Breast epithelium (tissue), 4 donors: ENCODE measurements at places on chromosomes 6 and 20.

GRCh38 chr6:105609375-105609991 is 206.6 kb upstream of the PREP start:
- no peaks in the 10 kb centered on the region for H3K27me3 ChIP-seq
- H3K36me3 ChIP-seq, result no peaks in the 10 kb centered on the region
- H3K27ac ChIP-seq, result peak overlapping the region; percentile 83
- DNase-seq, result peak; percentile 59
- peak overlapping the region; percentile 49 for H3K4me3 ChIP-seq
- H3K4me1 ChIP-seq, result no peaks in the 10 kb centered on the region

- no peaks in the 10 kb centered on the region for H3K4me1 ChIP-seq
- peaks cover 1% of the 10 kb centered on the region for H3K36me3 ChIP-seq
- DNase-seq, result no peak
- peaks cover 15% of the 10 kb centered on the region for H3K27me3 ChIP-seq
- no peak overlapping the region for H3K4me3 ChIP-seq
- no peak overlapping the region for H3K27ac ChIP-seq
Measured at GRCh38 chr20:62205618-62206387, 14.3 kb downstream of the HRH3 start.

DNA sequence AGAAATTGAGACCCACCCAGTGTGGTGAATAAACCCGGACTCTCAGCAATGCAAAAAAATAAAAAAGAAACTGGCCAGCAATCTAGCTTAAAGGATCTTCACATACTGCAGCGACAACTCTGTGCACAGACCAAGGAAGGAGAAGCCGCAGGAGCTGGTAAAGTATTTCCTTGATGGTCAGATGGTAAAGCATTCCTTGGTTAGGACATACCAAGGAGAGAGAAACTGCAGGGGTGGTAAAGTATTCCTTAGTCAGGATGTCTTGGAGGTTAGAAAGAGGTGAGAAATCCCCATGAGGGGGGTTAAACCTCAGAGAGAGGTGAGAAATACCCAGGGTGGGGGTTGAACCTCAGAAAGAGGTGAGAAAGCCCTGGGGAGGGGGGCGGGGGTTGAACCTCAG is 86.8 kb downstream of the PLG start:
- H3K27me3 ChIP-seq, result no peaks in the 10 kb centered on the region
- no peak overlapping the region for H3K27ac ChIP-seq
- no peak for DNase-seq
- no peaks in the 10 kb centered on the region for H3K36me3 ChIP-seq
- H3K4me1 ChIP-seq, result no peaks in the 10 kb centered on the region

DNA sequence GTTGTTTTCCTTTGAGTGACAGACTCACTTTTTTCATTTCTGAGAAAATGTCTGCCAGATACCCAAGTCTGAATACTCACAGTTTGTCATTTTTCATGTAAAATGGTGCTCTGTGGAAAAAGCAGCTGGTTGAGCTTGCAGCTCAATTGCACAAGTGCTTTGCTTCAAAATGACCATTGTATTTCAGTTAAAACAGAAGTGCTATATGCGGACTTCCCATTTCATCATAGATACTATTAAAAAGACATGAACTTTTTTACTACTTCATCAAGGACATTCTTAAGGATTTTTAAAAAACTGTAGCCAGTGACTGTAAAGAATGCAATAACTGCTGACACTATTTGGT is 61.5 kb downstream of the KCNS1 start:
- H3K27ac ChIP-seq, result no peak overlapping the region
- no peaks in the 10 kb centered on the region for H3K36me3 ChIP-seq
- H3K27me3 ChIP-seq, result no peaks in the 10 kb centered on the region
- no peaks in the 10 kb centered on the region for H3K4me1 ChIP-seq
- no peak overlapping the region for H3K4me3 ChIP-seq

DNA sequence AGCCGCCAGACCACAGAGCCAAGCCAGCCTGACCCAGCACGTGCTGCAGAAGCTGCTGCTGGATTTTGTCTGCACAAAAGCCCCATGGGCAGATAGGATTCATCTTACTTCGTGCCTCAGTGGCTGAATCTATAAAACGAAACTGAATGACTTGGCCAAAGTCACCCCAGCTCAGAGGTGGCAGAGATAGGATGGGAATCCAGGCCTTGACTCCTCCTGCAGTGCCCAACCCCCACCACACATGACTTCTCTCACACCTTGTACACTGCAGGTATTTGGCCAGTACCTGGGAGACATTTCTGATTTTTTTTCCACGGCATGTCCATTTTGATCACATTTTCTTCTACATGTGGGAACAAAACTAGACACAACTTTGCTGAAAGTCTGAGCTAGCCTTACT is 182.1 kb downstream of the ANKRD60 start:
- no peaks in the 10 kb centered on the region for H3K27me3 ChIP-seq
- DNase-seq, result no peak
- no peak overlapping the region for H3K4me3 ChIP-seq
- H3K4me1 ChIP-seq, result no peaks in the 10 kb centered on the region

GRCh38 chr6:129498950-129499842 is 210.8 kb downstream of the ARHGAP18 start:
- H3K27ac ChIP-seq, result peak overlapping the region; percentile 52
- no peaks in the 10 kb centered on the region for H3K4me1 ChIP-seq
- no peaks in the 10 kb centered on the region for H3K27me3 ChIP-seq
- DNase-seq, result no peak
- no peaks in the 10 kb centered on the region for H3K36me3 ChIP-seq

GRCh38 chr20:49450281-49450721 is 32.2 kb downstream of the KCNB1 start:
- no peaks in the 10 kb centered on the region for H3K36me3 ChIP-seq
- DNase-seq, result no peak
- no peaks in the 10 kb centered on the region for H3K27me3 ChIP-seq

DNA sequence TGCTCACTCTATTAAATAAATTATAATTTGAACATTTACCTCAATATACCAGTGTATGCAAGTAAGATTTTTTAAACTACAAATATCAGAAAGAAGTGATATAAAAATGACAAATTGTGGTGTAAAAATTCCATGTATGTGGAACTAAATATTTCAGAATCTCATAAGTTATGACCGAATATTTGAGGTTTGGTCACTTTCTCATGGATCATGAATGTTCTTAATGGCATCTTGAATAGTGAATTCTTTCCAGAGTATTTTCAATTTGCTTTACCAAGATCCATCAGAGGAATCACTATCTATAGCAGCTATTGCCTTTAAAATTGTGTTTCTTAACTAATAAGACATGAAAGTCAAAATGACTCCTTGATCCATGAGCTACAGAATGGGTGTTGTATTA is 950.6 kb downstream of the TBC1D32 start:
- H3K36me3 ChIP-seq, result no peaks in the 10 kb centered on the region
- H3K4me3 ChIP-seq, result no peak overlapping the region
- H3K27me3 ChIP-seq, result no peaks in the 10 kb centered on the region
- no peak overlapping the region for H3K27ac ChIP-seq
- no peaks in the 10 kb centered on the region for H3K4me1 ChIP-seq
- no peak for DNase-seq

DNA sequence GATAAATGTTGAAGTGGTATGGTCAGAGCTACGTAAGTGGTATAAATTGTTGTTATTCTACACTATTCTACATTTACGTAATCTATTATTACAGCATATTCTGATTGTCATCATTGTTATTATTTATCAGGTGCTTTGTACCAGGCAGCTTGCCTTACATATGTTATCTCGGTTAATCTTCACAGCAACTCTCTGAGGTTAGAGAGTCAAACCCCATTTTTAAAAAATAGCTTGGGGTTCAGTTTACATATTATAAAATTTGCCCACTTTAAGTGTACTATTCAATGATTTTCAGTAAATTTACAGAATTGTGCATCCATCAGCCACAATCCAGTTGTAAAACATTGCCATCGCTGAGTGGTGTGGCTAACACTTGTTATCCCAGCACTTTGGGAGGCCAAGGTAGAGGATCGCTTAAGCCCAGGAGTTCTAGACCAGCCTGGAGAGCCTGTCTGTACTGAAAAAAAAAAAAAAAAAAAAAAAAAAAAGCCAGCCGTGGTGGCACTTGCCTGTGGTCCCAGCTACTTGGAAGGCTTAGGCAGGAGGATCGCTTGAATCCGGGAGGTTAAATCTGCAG is 35.5 kb downstream of the PPP1R16B start:
- DNase-seq, result no peak
- no peaks in the 10 kb centered on the region for H3K4me1 ChIP-seq
- H3K36me3 ChIP-seq, result no peaks in the 10 kb centered on the region
- H3K4me3 ChIP-seq, result no peak overlapping the region

- H3K27ac ChIP-seq, result no peak overlapping the region
- no peaks in the 10 kb centered on the region for H3K27me3 ChIP-seq
- no peak for DNase-seq
- H3K4me3 ChIP-seq, result no peak overlapping the region
- no peaks in the 10 kb centered on the region for H3K4me1 ChIP-seq
Measured at GRCh38 chr6:167805349-167806060, 21.2 kb upstream of the AFDN start.

DNA sequence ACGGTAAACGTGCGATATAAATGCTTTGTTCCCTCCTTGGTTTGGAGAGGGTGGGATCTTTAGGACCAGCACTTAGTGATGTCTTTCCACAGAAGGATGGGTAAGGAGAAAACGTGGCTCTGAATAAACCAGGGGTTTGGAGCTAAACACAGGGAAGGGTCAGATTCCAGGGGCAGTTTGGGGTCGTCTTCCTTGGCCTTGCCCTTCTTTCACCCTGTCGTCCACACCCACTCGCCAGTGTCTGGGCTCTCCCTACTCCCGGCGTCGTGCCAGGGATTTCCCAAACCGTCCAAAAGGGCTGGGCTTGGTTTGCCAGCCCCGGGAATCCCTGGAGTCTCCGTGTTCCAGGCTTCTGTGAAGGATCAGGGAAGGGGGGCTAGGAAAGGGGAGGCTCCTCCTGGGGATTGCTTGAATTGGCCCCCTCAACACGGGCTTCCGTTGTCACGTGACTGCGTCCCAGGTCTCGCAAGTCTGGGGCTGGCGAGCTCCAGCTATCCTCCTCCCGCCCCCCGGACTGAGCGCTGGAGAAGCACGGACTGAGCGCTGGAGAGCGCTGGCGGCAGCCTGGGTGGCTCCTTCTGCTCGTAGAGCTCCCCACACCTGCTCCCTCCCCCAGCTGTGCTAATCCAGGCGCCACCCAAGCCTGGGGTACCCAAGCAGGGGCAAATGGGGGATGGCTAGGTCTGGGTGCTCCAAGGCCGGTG is 9.4 kb upstream of the ARMC12 start:
- peak overlapping the region; percentile 99 for H3K27ac ChIP-seq
- no peaks in the 10 kb centered on the region for H3K36me3 ChIP-seq
- peak overlapping the region; percentile 77 for H3K4me3 ChIP-seq
- peaks cover 40% of the 10 kb centered on the region for H3K4me1 ChIP-seq

- no peak overlapping the region for H3K27ac ChIP-seq
- H3K27me3 ChIP-seq, result no peaks in the 10 kb centered on the region
- H3K4me1 ChIP-seq, result no peaks in the 10 kb centered on the region
- no peaks in the 10 kb centered on the region for H3K36me3 ChIP-seq
- H3K4me3 ChIP-seq, result no peak overlapping the region
Measured at GRCh38 chr6:145086197-145086596, 649.1 kb downstream of the EPM2A start.

GRCh38 chr6:45970326-45970725 is 45.3 kb downstream of the CLIC5 start:
- H3K27ac ChIP-seq, result no peak overlapping the region
- H3K4me1 ChIP-seq, result no peaks in the 10 kb centered on the region
- no peak overlapping the region for H3K4me3 ChIP-seq
- H3K36me3 ChIP-seq, result no peaks in the 10 kb centered on the region
- no peak for DNase-seq
- no peaks in the 10 kb centered on the region for H3K27me3 ChIP-seq

DNA sequence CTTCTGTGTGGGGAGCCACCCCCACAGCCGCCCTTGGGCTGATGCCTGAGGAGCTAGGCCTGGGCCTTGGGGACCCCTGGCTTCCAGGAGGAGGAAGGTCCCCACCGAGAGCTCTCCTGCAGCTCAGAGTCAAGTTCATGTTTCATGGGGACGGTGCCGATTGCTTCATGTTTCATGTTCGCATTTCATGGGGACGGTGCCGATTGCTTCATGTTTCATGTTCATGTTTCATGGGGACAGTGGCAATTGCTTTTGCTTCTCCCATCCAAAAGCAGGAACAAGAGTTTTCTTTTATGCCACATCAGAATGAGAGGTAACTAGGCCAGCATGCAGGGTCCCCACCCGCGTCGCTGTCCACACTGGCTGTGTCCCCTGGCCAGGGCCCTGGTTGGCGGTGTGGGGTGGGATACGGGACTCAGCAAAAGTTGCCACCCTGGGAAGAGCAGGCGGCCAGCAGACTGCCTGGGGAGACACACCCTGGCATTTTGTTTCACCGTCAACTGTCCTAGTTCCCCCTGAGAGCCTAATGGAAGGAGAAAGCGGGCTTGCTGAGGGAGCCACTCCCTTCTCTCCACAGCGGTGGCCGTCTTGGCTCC is 46.0 kb downstream of the DACT2 start:
- H3K4me1 ChIP-seq, result no peaks in the 10 kb centered on the region
- peak; percentile 36 for DNase-seq
- no peak overlapping the region for H3K27ac ChIP-seq
- no peaks in the 10 kb centered on the region for H3K27me3 ChIP-seq
- no peaks in the 10 kb centered on the region for H3K36me3 ChIP-seq

DNA sequence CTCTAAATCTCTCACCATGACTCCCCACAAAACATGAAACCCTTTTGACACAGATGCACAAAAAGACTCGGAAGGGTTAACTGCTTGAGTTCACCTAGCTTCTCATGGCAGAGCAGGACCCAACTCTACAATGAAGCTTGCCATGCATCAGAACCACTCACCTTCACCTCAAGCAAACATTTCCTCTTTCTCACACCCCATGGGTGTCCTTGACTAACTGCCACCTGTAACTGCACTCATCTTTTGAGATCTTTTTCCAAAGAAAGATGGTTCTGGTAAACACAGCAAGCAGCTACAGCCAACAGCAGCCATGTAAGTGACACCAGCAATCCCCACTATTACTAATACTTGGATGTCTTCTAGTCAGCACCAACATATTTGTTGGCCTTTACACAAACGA is 76.5 kb downstream of the EFHC1 start:
- H3K4me1 ChIP-seq, result no peaks in the 10 kb centered on the region
- H3K27me3 ChIP-seq, result no peaks in the 10 kb centered on the region
- no peaks in the 10 kb centered on the region for H3K36me3 ChIP-seq
- no peak for DNase-seq
- no peak overlapping the region for H3K27ac ChIP-seq

GRCh38 chr6:121867095-121867494 is 431.6 kb downstream of the GJA1 start:
- no peaks in the 10 kb centered on the region for H3K4me1 ChIP-seq
- DNase-seq, result no peak
- H3K36me3 ChIP-seq, result no peaks in the 10 kb centered on the region
- H3K4me3 ChIP-seq, result no peak overlapping the region

- H3K27ac ChIP-seq, result no peak overlapping the region
- no peaks in the 10 kb centered on the region for H3K4me1 ChIP-seq
- no peak for DNase-seq
- H3K36me3 ChIP-seq, result no peaks in the 10 kb centered on the region
- H3K4me3 ChIP-seq, result no peak overlapping the region
Measured at GRCh38 chr6:132995009-132995408, 180.6 kb downstream of the RPS12 start.

- H3K36me3 ChIP-seq, result no peaks in the 10 kb centered on the region
- no peaks in the 10 kb centered on the region for H3K4me1 ChIP-seq
- no peak overlapping the region for H3K27ac ChIP-seq
- no peak overlapping the region for H3K4me3 ChIP-seq
- H3K27me3 ChIP-seq, result no peaks in the 10 kb centered on the region
- no peak for DNase-seq
Measured at GRCh38 chr6:132053511-132053910, 102.3 kb upstream of the CCN2 start.
